ENCODE measurements at places on chromosomes 1 and 21.
A peak's percentile ranks its signal among the peaks of the same experiment; 100 is the strongest.

GRCh38 chr21:40386294-40386911 lies 460.6 kb downstream of the DSCAM start:
- no peaks in the 10 kb centered on the region for H3K27me3 ChIP-seq
- H3K4me3 ChIP-seq = no peak overlapping the region
- no peaks in the 10 kb centered on the region for H3K4me1 ChIP-seq
- no peaks in the 10 kb centered on the region for H3K36me3 ChIP-seq
- no peak overlapping the region for H3K27ac ChIP-seq

DNA sequence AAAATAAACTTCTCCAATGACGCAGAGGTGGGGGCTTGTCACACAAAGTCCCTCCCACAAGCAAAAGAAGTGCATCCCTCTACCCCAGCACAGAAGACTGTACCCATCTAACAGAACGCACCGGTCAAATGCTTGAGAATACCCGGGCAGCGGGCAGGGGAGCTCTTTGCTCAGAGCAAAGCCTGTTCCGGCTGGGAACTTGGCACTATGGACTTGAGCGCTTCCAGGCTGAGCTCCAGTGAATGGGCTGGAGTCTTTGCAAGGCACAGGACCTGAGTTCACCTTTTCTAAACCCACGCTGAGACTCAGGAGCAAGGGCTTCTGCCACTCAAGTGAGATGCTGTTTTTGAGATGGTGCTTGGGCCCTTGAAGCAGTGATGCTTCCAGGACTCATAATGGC lies 20.3 kb downstream of the RHBG start:
- DNase-seq = no peak
- H3K4me1 ChIP-seq = peaks cover 13% of the 10 kb centered on the region
- H3K27ac ChIP-seq = no peak overlapping the region

DNA sequence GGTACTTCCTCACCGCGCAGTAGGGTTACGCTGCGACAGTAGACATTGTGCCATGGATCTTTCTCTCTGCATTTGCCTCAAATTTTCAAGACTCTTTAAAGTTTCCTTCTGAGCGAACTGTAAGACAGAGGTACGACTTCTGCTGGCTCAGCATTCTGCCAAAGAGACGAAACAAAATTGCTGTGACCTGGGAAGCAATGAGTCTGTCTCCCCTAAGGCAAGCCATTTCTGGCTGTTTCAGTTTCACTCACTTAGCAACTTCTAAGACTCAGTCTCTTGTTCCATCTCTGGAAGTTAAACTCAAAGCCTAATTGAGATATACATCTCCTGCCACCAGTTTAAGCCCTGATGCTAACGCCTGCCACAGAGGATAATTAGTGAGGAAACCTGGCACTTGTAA lies 510.9 kb upstream of the DAB1 start:
- no peak for DNase-seq
- no peak overlapping the region for H3K4me3 ChIP-seq
- H3K4me1 ChIP-seq = no peaks in the 10 kb centered on the region

- H3K4me1 ChIP-seq = no peaks in the 10 kb centered on the region
- no peak overlapping the region for H3K4me3 ChIP-seq
- no peaks in the 10 kb centered on the region for H3K36me3 ChIP-seq
- H3K27me3 ChIP-seq = peaks cover 2% of the 10 kb centered on the region
Measured at GRCh38 chr1:37068260-37068659, 33.9 kb upstream of the GRIK3 start.

- H3K4me1 ChIP-seq = peaks cover 44% of the 10 kb centered on the region
- H3K27me3 ChIP-seq = peaks cover 56% of the 10 kb centered on the region
- no peak overlapping the region for H3K27ac ChIP-seq
- H3K36me3 ChIP-seq = no peaks in the 10 kb centered on the region
- peak overlapping the region; percentile 32 for H3K4me3 ChIP-seq
Measured at GRCh38 chr1:17212487-17213121, 7.7 kb downstream of the PADI1 start.

DNA sequence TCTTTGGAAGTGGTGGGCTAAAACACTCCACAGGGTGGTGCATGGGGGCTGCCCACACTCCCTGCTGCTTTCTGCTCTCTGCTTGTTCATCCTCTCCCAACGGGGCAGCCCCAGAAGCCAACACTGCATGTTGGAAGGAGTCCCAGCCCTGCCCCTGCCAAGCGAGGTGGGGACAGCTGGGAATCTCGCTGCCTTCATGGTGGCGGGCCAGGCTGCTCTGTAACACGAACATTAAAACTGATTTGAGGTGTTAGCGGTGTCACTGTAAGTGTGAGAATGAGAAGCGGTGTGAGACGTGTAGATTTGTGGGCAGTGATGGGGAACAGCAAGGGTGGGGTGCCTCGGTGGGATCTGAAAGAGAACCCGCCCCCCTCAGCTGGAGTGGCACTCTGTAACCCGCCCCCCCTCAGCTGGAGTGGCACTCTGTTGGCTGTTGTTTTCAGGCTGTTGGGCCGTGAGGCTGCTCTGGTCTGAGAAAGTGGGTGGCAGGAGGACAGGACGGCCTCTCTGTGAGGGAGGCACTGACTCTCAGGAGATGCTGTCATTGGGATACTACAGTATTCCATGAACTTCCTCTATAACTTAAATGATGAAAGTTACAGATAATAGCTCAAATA lies 80.9 kb downstream of the PCBP3 start:
- peaks cover 9% of the 10 kb centered on the region for H3K27me3 ChIP-seq
- no peak overlapping the region for H3K4me3 ChIP-seq
- H3K4me1 ChIP-seq = peaks cover 3% of the 10 kb centered on the region
